ENCODE measurements at places on chromosomes 2 and 18.

- no peak for DNase-seq
These were observed 230.8 kb upstream of the CDH2 start for GRCh38 chr18:28407681-28408080.

- no peak for DNase-seq
These were observed 50.6 kb downstream of the STAT4 start for GRCh38 chr2:191100216-191100615.

DNA sequence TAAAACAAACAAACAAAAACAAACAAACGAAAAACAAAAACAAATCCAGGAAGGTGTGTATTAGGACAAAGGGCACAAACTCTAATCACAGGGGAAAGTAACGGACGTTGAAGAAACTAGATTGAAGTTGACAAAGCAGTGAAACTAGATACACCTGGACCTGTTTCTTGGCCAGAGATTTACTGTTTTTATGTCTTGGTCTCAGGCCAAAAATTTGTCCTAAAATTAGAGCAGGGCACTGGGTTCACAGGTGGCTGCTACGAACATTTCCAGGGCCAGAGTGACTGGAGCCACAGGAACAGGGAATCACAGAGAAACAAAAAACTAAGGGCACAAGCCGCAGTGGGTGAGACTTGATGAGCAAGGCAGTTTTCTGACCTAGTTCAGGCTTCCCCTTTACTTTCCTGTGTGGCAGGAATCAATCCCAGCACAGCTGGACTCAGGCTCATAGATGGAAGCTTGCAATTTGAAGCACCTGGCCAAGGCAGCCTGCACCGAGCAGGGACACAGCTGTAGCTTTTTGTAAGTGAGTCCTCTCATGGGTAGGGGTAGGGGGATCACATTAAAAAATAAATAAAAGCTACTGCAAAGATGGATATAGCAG is 329.4 kb downstream of the DLGAP1 start:
- no peak for DNase-seq

GRCh38 chr2:143132355-143132754 is 3.1 kb downstream of the ARHGAP15 start:
- DNase-seq: no peak

DNA sequence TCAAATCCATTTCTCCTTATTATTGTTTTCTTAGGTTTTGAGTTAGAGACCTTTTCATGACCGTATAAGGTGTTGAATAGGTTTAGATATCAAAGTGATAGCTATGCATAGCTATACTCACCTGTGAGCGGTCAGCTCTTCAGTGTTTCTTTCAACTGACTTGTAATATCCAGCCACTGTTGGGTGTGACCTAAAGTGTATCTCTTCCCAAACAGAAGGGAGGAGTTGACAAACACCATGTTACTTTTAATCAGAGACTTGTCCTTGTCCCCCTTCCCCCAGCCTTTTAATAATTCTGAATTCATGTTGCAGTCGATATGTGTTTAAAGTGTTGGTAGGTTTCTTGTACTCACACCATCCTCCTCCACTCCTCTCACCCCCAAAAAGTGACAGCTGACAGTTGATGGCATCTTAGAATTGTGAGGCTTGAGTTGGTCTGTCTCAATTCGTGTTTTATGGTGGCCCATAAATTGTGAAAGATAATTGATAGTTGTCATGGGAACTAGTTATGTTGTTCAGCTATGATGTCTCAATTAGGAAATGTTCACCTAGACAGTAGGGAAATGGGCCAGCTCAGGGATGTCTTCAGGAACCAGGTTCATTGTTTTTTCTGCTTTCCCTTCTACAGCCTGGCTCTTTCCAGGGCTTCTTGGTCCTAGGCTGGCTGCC is 12.0 kb downstream of the NEDD4L start:
- DNase-seq: no peak

DNA sequence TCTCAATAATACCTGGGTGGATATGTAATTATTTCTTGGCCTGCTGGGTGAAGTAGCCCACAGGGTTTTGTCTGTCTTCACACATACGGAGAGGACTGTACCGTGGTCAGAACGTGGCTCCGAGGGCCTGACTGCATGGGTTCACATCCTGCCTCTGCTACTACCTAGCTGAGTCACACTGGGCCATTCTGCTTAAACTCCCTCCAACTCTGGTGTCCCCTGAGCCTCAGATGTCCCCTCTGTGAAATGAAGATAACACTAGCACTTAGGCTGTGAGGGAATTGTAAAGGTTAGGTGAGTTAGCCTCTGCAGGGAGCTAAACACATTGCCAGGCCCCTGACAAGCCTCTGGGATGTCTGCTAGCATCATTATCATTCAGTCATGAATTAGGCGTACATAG is 120.1 kb upstream of the NABP1 start:
- no peak for DNase-seq

GRCh38 chr18:27838225-27838624 is 338.7 kb downstream of the CDH2 start:
- DNase-seq: no peak

- DNase-seq: no peak
These were observed 210.0 kb upstream of the SIX3 start for GRCh38 chr2:44731505-44731904.

- no peak for DNase-seq
These were observed 1.6 kb downstream of the TIMM21 start for GRCh38 chr18:74149878-74150277.

GRCh38 chr18:24582771-24583170 is 122.3 kb downstream of the HRH4 start:
- no peak for DNase-seq

DNA sequence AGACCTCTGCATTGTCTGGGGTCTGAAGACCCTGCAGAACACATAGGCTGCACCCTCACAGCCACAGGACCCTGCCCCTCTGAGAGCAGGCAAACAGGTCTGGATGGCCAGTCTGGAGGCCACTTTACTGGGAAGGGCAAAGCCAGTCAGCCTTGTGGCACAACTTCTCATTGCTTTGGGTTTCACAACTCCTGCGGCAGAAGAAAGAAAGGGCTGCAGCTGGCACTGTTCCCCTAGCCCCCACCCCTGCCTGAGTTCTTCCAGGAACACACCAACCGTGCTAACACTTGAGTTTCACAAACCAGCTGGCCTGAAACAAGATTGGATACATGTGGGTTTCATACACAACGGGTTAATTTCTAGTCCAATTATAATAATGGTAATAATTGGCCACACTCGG is 276.5 kb upstream of the MGAT5 start:
- no peak for DNase-seq

GRCh38 chr2:189190685-189191084 is 11.1 kb upstream of the COL5A2 start:
- DNase-seq: no peak

DNA sequence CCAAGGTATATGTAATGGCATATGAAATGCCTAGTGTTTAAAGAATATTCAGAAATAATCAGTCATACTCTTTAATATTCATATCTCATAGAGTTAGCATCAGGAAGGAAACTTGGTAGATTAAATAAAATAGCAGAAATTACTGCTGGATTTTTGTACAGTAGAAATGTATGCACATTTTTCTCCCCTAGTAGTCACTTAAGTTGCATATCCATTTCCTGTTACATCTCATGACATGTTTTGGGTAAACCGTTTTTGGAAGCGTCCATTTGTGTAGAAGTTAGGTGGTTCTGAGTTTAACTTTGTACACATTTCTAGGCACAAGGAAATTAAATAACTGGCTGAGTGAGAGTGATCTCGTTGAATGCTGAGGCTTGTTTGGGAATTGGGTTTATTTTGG is 21.9 kb downstream of the NEDD4L start:
- no peak for DNase-seq

DNA sequence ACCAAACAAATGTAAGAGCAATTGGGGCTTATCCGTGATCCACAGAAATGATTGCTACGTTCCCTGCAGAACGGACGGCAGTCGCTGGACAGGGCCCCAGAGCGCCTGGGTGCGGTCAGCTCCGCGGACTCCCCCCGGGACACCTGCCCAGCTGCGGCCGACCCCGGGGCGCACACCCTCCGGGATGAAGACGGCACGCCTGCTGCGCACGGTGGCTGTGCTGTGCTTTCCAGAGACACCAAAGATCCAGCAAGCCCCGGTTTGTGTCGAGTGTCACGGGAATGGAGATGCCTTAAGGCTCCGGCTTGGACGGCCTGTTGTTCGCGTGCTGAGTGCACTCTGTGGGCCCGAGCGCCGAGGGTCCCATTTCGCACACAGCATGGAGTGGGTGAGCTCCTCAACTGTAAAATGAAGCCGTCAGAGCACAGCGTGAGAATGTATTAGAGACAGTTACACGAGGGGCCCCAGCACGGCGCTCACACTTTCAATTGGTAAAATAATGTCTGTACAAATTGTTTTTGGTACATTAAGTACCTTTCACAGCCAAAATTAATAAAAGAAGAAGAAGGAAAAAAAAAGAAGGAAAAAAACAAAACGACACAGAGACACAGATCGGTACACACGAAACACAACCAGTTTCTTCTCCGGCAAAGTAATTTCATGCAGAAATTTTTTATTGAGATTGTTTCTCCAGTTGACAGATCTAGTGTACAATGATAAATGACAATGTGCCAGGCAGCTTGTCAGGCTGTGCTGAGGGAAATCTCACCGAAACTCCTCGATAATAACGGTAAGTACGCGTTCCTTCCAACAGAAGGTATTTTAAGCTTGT is 615.8 kb upstream of the SALL3 start:
- no peak for DNase-seq

GRCh38 chr18:24456549-24456948 is 3.9 kb upstream of the HRH4 start:
- DNase-seq: no peak

DNA sequence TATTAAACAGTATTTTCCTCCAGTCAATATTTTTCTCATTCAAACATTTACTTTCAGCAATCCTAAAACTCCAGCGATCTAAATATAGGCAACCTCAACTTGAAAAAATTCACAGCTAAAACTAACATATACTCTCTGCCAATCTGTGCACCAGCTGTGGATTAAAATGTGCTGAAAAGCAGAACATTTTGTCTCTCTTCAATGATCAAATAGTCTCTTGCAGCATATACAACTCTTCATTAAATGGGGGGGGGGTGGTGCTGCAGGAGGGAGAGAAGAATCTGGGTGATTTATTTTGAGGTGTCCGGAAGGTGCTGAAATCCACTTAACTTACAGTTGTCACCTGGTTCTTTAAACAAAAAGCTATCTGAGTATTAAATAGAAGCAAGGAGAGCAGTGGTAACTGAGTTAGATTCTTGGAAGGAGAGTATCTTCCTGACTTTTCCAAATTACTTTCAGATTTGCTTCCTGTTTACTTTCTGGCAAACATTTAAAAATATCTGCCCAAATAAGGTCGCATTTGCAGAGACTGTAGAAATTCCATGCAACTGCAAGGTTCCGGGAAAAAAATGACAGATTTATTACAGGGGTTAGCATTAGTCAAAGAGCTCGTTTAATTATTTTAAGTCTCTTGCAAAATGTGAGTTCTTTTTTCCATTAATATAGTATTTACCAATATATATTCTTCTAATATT is 904.7 kb upstream of the ACVR2A start:
- DNase-seq: no peak

- no peak for DNase-seq
These were observed 901 bp upstream of the MFSD6 start for GRCh38 chr2:190407246-190407661.

- DNase-seq: no peak
These were observed 79.6 kb downstream of the TFCP2L1 start for GRCh38 chr2:121205321-121205942.

- DNase-seq: no peak
These were observed 2.3 kb downstream of the MYO1B start for GRCh38 chr2:191247381-191248057.

- DNase-seq: no peak
These were observed 22.0 kb upstream of the FIGN start for GRCh38 chr2:163757814-163758213.

DNA sequence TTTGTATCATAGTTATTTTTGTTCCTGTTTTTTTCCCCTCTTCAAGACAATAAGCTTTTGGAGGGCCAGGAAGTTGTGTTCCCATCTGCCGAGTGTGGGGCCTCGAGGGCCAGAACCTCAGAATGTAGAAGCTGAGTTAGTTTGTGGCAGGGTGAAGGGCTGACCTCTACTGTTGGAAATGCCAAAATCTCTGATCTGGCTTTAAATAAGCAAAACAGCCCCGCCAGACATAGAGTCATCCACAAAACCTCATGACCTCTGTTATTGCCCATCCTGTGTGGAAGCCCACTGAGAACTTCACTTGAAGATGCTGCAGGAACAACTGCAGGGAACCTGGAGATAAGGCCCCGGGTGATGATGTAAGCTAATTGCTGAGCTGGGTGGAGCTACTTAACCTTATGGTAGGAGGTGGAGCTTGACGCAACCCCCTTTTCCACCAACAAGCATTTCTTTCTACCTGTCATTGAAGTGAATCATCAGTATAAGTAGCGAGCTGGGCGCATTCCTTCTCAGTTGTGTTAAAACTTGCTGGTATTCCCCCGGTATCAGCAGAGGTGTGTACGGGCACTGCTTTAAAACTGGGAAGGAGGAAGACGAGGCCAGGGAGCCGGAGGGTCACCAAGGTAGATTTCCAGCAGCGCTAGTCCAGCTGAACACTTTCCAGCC is 177.2 kb downstream of the NEDD4L start:
- DNase-seq: no peak

DNA sequence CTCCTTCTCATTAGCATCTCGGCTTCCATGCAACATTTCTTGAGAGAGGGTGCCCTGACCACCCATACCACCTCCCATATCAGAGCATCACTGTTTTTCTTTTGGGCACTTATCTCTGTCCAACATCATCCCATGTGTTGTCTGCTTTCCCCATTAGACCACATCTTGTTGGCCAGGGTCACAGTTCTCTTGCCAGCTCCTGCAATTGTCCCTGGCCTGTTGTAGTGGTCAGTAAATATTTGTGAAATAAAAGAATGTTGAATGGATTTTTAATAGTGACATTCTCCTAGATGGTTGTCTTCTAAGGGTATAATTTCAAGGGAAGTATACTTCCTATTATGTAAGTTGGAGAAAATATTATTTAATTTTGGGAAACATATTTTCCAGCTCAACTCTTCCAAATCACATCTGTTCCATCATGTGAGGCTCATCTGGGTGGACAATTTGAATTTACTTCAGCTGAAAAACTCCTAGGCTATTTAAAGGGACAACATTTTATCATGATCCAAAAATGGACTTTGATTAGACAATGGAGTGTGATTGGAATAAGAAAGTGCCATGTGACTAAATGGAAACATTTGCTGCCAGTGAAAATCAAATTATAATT is 83.0 kb downstream of the MOGAT1 start:
- no peak for DNase-seq

DNA sequence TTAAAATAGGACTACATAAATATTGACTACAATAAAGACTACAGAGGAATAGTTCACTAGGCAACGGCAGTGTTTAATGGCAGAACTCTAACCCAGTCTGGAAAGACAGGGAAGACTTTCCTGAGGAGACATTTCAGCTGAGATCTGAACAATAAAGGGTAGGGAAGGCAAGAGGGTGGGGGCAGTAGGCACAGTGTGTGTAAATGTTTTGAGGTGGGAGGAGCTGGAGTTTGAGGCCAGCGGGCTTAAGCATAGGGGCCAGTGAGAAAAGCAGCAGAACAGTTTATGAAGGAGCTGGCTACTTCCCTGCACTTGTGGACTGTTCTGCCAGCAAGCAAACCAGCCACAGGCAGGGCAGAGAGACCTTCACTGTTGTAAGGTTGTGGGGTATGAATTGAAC is 76.6 kb upstream of the UGP2 start:
- no peak for DNase-seq

Measured in stimulated activated CD4-positive, alpha-beta T cell treated with anti-CD3 and anti-CD28 coated beads, TNF-alpha, amount 100 ng/mL, for 48 hours (primary cell).